Hippocampal formation (tissue), 2 donors: ENCODE measurements at places on chromosomes 6 and 20.

- DNase-seq, result no peak
Observed at GRCh38 chr6:158149641-158150040, 18.4 kb downstream of the SERAC1 start.

GRCh38 chr20:45268531-45268930 is 14.2 kb upstream of the SLPI start:
- no peak for DNase-seq

- no peak for DNase-seq
Observed at GRCh38 chr20:49110767-49111694, 64.9 kb downstream of the CSE1L start.

DNA sequence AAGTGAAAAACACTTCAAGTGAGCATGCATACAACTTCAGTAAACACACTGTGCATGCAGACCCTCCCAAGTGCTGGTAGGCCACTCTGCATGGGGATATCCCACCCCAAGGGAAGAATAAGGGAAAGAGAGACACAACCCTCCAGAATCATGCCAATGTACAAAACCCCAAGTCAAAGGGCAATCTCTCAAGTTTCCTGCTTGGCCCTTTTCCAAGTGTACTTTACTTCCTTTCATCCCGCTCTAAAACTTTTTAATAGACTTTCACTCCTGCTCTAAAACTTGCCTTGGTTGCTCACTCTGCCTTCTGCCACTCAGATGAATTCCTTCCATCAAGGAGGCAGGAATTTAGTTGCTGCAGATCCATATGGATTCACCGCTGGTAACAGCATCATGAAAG is 205.7 kb upstream of the PROKR2 start:
- DNase-seq, result no peak

DNA sequence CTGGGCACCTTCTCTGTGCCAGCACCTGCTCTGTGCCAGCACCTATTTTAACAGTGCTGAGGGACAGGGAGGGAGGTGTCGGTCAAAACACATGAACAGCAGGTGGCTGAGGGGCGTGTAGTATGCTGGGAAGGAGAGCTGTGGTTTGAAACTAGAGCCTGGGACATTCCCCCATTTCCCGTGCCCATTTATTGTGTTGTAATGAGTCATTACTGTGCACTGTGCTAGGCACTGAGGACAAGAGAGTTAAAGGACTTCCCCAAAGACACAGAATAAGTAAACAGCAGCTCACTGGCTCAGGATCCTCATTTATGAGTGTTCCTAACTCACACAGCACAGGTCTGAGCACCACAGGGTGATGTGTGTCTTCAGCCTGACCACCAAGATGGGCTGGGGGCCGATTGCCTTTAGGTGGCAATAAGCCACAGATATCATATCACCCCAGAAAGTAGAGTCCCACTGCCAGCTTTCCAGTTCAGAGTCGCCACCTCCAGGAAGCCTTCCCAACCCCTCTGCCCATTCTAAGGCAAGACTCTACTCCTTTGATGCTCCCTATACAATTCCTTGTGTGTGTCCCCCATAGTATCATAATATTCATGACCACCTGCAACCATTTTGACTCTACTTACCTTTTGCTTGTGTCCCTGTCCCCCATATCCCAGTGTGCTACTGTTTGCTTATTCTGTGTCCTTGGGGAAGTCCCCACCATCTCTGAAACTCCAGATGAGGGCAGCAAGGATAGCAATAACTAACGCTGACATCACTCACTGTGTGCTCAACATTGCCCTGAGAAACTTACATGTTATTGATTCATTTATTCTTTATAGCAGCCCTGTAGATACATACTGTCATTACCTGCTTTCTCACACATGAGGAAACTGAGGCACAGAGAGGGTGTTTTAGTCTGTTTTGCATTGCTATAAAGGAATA is 87.3 kb downstream of the TOX2 start:
- no peak for DNase-seq

DNA sequence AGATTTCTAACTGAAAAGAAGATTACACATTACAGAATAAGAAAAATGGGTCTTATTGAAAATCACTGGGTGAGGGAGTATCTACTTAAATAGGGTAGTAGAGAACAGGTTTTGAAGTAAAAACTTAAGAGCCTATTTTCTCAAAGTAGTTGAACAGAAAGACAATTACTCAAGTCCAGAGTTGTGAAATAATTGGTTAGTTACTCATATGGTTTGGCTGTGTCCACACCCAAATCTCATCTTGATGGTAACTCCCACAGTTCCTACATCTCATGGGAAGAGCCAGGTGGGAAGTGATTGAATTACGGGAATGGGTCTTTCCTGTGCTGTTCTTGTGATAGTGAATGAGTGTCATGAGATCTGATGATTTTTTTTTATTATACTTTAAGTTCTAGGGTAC is 1035.3 kb upstream of the GJE1 start:
- no peak for DNase-seq

GRCh38 chr20:63471981-63472831 is at the start of gene KCNQ2:
Gene KCNQ2, minus strand, starts transcription at chr20:63472655. Its CDS starts 192 bp downstream, at chr20:63472463.
- DNase-seq, result no peak

DNA sequence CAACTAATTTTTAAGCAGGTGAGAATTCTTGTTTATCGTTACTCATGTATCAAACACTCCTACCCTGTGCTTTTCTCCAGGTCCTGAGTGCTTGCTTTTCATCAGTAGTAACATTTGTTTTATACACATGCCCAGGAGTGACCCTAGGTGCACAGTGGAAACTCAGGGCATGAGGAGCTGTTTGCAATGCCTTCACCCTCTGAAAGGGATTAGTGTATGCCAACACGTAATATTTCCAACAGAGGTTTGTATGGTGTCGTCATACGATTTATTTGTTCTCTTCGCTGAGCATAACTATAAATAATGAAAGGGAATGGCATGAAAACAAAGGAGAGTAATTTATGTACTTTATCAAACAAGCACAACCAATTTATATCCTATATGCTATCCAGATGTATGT is 537.4 kb upstream of the MMS22L start:
- no peak for DNase-seq

- DNase-seq, result no peak
Observed at GRCh38 chr6:152696522-152696921, 1.2 kb upstream of the MYCT1 start.

GRCh38 chr20:10216146-10216791 is 2.4 kb upstream of the SNAP25 start:
- DNase-seq, result no peak

DNA sequence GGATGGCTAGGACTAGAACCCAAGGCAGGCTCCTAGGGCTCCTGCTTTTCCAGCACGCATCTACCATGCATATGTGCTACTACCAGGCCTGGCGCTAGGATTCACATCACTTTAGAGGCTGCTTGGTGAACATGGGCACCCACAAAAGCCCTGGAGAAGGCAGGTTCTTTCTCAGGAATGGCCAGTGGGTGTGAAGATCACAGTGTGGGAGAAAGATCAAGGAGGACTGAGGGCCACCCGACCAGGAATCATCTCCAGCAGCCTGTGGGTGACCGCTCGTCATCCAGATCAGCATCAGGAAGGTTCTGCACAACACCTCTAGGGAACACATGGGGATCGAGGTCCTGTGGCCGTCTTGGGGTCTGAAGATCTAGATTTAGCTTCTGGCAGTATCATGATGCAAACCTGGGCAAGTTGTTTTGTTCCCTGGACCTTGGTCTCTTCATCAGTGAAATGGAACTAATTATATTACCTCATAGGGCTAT is 27.3 kb downstream of the SRSF3 start:
- DNase-seq, result no peak

GRCh38 chr6:45555981-45556771 is 178.4 kb upstream of the SUPT3H start:
- DNase-seq, result no peak
